Thymus (tissue), 14 donors: ENCODE measurements at places on chromosomes 7 and 10. TPM values are rescaled to one million over a fixed set of nuclear protein-coding genes. Genes with fewer than 3 reads are reported as not detected.

The FAM131B gene
- 0.47 TPM for total RNA-seq

The GIMAP8 gene
- 6.1 TPM for total RNA-seq

The GDF2 gene
- total RNA-seq: not detected

The MSMB gene
- total RNA-seq: 1.1 TPM

The OR2A1 gene
- total RNA-seq: under 0.01 TPM

The PAX4 gene
- not detected for total RNA-seq

The KCND2 gene
- 0.19 TPM for total RNA-seq

The AOAH gene
- 23.5 TPM for total RNA-seq

The PLXDC2 gene
- total RNA-seq: 8.0 TPM

The SFRP4 gene
- total RNA-seq: 0.80 TPM

The RADIL gene
- total RNA-seq: 0.19 TPM

The MRPS24 gene
- total RNA-seq: 107 TPM

The LIPF gene
- total RNA-seq: 0.14 TPM
